ENCODE measurements at places on chromosomes 5 and 9.
A peak's percentile ranks its signal among the peaks of the same experiment; 100 is the strongest.

DNA sequence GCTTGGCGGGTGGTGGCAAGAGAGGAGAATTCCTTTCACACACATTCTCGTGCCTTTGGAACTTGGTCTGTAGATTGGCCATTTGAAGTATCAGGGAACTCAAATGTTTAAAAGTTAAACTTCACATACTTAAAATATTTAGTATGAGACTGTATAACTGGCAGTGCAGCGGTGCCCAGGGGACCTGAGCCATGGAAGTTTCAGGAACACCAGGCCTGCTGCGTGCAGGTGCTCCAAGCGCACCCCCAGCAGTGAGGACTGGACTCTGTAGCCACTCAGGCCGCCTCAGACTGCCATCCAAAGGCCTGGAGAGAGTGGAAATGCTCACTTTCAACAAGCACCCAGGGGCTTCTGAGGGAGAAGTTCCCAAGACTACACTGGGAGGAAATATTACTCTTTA, 273.5 kb upstream of the IRX2 start:
- no peak for DNase-seq

GRCh38 chr9:84808416-84808815, 138.9 kb downstream of the NTRK2 start:
- DNase-seq, result no peak

- no peak for DNase-seq
These were observed 2.0 kb downstream of the CXXC5 start for GRCh38 chr5:139650031-139650688.

DNA sequence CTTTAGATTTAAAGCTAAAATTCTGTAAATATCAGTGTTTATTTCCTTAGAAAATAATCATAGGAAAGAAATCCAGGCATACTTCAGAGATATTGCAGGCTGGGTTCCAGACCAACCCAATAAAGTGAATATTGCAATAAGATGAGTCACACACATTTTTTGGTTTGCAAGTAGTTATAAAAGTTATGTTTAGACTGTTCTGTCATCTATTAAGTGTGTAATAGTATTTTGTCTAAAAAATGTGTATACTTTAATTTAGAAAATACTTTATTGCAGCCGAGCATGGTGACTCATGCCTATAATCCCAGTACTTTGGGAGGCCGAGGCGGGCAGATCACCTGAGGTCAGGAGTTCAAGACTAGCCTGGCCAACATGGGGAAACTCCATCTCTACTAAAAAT, 6.9 kb upstream of the RIC1 start:
- peak; percentile 95 for DNase-seq

GRCh38 chr5:139671096-139671841, 23.1 kb downstream of the CXXC5 start:
- no peak for DNase-seq
